Uterus (tissue), 4 donors: ENCODE measurements at places on chromosomes 6 and 20. TPM values are rescaled to one million over a fixed set of nuclear protein-coding genes. Genes with fewer than 3 reads are reported as not detected.

Gene MOXD1
- total RNA-seq: 70.2 TPM

Gene SYNGAP1
- 16.8 TPM for total RNA-seq

Gene PSMB9
- 42.8 TPM for total RNA-seq

Gene MEP1A
- under 0.01 TPM for total RNA-seq

Gene HEY2
- 7.9 TPM for total RNA-seq

Gene TSPO2
- not detected for total RNA-seq

Gene CD24
- total RNA-seq: 5.1 TPM

Gene TCP11
- not detected for total RNA-seq

Gene TUBB2B
- not detected for total RNA-seq

Gene ABHD12
- 10.0 TPM for total RNA-seq

Gene COL9A1
- total RNA-seq: 33.5 TPM

Gene OPN5
- not detected for total RNA-seq

Gene LY6G5C
- 1.0 TPM for total RNA-seq

Gene TTLL9
- 2.9 TPM for total RNA-seq

Gene ZC3H12D
- 0.40 TPM for total RNA-seq

Gene BHLHE23
- not detected for total RNA-seq

Gene TPBG
- total RNA-seq: 29.3 TPM

Gene TM9SF4
- 20.6 TPM for total RNA-seq

Gene MEI4
- not detected for total RNA-seq

Gene BANF2
- not detected for total RNA-seq

Gene IL20RA
- 3.4 TPM for total RNA-seq

Gene CDH4
- total RNA-seq: not detected

Gene HLA-DQA1
- 31.1 TPM for total RNA-seq

Gene RCAN2
- total RNA-seq: 6.4 TPM

Gene ZNF318
- total RNA-seq: 38.0 TPM

Gene EYA4
- total RNA-seq: 8.8 TPM

Gene BCKDHB
- 35.5 TPM for total RNA-seq

Gene DYNLT2
- 3.0 TPM for total RNA-seq

Gene RAET1G
- not detected for total RNA-seq

Gene RNF182
- not detected for total RNA-seq

Gene JPH2
- 50.5 TPM for total RNA-seq
